GM12891 (cell line): ENCODE measurements at places on chromosomes 13 and 19.

GRCh38 chr13:104757712-104758111 is 1691.5 kb upstream of the SLC10A2 start:
- no peak for DNase-seq

DNA sequence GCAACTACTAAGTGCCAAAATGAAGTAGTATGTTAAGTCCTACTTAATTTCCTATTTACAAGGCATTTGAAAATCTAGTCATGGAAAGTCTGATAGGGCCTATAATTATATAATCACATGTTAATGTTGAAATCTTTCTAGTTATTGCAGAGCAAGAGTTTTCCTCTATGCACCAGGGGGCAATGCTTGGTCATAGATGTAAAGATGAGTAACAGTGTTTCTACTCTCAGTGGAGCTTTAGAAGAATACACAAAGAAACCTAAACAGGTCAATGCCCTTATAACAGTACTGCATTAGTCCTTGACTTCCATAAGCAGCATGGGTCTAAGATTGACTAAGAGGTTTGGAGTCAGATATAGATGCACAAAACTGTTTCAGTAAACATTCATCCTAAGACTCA is 218.7 kb downstream of the KCTD12 start:
- DNase-seq: no peak

- no peak for DNase-seq
Observed at GRCh38 chr19:16208064-16208759, 10.5 kb downstream of the AP1M1 start.

- no peak for DNase-seq
Observed at GRCh38 chr13:112567161-112567862, 20.6 kb downstream of the TUBGCP3 start.

GRCh38 chr19:7852851-7853769 is 21.1 kb downstream of the PRR36 start:
- DNase-seq: peak; percentile 99

DNA sequence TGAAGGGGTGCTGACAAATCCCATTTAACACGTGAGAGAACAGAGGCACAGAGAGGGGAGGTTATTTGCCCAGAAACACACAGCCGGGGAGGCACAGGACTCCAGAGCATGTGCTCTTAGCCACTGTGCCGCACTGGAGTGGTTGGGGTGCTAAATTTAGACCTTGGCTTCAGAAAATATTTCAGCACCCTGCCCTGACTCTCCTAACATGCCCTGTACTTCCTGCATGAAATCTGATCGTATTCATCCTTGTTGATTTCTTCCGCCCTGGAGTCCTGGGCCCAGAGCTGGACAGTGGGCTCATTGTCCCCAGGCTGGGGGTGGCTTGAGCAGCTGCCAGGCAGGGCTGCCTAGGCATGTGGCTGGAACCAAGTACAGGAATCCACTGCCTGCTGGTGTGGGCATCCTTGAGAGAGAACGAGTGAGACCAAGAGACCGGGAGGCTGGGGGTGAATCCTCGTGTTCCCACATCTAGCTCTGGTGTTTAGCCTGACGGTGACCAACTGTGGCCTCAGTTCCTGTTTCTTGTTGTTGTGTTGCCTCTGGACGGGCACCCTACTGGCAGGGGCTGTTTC is 5.3 kb downstream of the SLC27A1 start:
- no peak for DNase-seq

DNA sequence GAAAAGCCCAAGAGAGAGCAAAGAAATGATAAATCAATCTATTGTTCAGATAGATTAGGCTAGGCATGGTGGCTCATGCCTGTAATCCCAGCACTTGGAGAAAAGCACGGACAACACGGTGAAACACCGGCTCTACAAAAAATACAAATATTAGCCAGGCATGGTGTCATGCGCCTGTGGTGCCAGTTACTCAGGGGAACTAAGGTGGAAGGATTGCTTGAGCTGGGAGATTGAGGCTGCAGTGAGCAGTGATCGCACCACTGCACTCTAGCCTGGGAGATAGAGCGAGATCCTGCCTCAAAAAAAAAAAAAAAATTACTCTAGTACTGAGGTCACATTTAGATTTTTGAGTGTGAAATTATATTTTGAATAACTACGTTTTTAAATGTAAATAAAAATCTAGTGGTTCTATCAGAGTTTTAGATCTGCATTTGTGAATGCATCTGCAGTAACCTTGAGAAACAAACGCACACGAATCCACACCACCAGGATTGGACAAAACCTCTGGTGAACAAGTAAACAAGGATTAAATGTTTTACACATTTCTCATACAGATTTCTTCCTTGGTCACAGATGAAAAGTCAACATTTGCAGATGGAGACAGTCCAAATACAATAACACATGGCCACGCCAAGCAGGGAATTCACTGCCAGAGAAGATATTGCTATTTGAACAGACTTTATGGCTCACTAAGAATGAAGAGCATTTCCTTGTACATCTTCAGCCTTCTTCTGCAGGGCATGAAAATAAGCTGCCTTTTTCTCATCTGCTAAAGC is 917.6 kb downstream of the PCDH9 start:
- no peak for DNase-seq

- DNase-seq: no peak
Observed at GRCh38 chr19:34282611-34283519, 28.5 kb downstream of the GARRE1 start.

DNA sequence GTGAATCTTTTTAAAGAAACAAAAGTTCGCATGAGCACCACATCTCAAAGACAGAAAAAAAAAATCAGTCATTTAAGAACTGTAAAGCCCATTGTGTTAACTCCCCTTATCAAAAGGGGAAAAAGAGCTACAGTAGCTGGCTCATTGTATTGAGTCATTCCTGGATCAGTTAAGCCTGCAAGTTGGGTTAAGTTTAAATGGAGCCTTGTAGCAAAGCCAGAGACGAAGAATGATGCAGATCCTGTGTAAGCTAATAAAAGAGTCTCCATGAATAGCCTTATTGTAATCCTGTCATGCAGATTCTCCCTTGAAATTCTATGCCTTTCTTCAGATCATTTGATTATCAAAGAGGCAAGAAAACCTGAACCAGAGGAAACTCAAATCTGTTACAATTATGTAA is 83.8 kb downstream of the CRYL1 start:
- DNase-seq: no peak
